ENCODE measurements at places on chromosomes 7 and 10.
A peak's percentile ranks its signal among the peaks of the same experiment; 100 is the strongest.

GRCh38 chr10:20396701-20397100 lies 500.4 kb downstream of the NEBL start:
- DNase-seq, result no peak

- DNase-seq, result no peak
These were observed 24.1 kb upstream of the PDGFA start for GRCh38 chr7:543501-544337.

GRCh38 chr7:21671859-21672258 lies 129.0 kb downstream of the DNAH11 start:
- no peak for DNase-seq

GRCh38 chr10:53664282-53665019 lies 891.9 kb upstream of the MBL2 start:
- no peak for DNase-seq

DNA sequence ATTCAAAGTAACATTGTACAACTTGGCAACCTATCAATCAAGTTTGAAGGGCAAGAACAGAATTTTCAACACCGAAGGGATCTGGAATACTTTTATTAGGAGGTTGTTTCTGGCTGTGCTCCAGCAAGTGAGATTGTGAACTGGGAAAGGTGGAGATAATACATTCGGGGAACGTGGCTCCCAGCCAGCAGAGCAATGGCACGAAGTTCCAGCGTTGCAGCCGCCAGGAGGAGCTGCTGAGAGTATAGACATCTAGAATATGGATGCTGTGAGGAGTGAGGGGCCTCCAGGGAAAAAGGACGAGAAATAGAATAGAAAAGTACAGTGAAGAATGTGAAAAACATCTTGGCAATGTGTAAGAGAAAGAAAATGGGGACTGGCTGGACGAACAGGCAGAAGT lies 69.5 kb downstream of the TCERG1L start:
- DNase-seq, result no peak

- peak; percentile 96 for DNase-seq
These were observed 379.7 kb upstream of the ZMIZ1 start for GRCh38 chr10:78688901-78689583.

DNA sequence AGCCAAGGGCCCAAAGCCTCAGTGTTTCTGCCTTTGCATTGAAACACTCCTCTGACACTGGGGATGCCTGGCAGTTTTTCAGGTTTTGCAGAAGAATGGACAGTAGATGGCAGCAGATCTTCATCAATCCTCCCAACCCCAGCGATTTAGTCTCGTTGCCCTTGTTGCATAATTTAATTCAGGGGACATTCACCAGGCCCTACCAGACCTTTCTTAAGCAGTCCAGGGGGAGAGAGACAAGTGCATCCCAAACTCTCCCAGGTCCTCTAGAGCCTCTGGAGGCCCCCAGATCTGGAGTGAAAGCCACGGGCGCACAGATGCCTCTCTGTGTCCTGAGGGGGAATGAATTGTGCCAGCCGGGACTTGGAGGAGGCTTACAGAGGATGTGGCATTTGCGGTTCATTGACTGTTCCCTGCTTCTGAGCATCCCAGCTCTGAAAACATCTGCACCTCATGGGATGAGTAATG lies 29.6 kb downstream of the MINDY4 start:
- DNase-seq, result peak; percentile 22

- DNase-seq, result no peak
These were observed 71.6 kb upstream of the CAMK2B start for GRCh38 chr7:44396931-44397545.

DNA sequence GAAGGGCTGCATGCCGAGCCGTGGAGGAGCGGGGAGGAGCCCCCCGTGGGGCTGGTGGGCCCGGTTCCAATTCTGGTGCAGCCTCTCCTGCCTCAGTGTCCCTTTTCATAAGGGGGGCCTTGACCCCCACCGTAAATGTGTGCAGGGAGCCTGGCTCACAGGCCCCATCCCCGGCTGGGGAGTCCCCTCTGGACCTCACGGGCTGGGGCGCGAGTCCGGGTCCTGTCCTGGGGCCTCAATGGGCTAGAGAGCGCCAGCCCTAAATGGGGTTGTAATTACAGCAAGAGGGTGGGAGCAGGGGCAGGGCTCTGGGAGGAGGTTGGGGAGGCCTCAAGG lies 203.0 kb downstream of the ELFN1 start:
- DNase-seq, result no peak

DNA sequence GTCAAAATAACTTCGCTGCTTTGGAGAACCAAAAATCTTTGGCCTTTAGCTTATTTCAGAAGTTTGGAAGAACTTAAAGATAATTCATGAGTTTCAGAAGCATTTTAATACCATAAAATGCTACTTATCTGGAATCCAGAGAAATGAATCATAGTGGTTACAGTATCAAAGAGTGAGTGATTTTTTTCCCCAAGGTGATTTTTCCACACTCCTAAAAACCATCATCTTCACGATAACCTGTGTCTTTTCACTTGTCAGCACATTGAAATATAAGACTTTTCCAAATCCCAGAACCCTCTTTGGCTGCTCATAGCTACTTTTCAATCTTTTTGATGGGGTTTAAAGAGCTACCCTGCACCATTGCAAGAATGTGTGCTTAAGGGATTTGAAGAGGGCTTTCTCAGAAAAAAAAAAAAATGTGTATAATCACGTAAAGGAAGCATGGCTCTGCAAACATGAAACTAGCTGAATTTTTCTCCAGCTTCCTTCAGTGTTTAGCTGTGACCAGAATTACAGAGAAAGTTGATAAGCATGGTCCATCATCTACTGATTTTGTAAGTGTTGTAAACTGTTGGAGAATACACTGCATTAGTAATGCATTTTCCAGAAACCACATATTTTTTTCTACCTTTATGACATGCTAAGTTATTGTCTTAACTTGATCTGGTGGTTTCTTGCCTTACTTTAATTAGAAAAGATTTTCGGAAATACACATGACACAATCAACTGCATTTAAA lies 134.9 kb downstream of the BICC1 start:
- DNase-seq, result no peak

GRCh38 chr10:17430647-17431355 lies 23.6 kb downstream of the ST8SIA6 start:
- peak; percentile 46 for DNase-seq

DNA sequence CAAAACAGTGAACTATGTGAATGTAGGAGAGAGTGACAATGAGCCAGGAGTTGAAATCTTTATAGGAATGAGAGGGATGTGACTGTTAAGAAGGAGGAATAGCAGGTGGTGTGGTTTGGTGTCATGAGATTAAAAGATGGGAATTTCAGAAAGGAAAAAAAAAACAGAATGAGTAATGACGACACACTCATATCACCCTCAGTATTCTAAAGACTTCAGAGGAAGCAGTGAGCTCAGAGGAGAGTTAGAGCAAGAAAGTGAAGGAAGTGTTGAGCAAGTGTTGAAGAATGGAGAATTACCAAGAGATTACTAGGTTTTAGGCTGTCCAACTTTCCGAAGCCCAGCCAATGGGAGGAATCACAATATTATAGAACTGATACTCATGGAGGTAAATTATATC lies 220.5 kb upstream of the HGF start:
- no peak for DNase-seq

- no peak for DNase-seq
These were observed 168.8 kb upstream of the PPP2R2D start for GRCh38 chr10:131731780-131732630.

GRCh38 chr10:128566361-128566968 lies 440.2 kb upstream of the MKI67 start:
- no peak for DNase-seq

DNA sequence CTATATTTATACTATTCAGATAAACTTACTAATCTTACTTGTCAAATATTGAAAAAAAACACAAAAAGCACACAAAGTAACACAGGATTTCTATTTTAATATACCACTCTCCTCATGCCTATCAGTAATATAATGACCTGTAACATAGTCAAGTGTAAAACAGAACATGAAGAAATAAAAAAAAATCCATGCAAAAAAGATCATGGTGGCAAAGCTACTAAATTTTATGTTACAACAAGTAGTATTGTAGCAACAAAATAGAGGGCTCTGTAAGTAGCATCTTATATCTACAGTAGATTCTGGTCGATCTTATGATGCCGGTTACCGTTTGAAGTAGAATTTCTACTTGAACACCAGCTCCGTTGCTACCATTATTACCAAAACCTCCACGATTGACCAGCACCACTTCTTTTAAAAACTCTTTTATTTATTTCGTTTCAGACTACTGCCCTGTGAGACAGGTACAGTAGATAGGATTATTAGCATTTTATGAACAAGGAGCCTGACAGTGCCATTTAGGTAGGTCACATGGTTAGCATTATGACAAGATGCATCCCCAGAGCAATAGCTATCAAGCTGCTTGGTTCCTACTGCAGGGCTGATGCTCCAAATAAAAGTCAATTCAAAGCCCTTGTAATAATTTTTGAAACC lies 2.1 kb downstream of the CPED1 start:
- DNase-seq, result no peak

- no peak for DNase-seq
These were observed 3.8 kb downstream of the DEPP1 start for GRCh38 chr10:44974628-44975430.

- DNase-seq, result no peak
These were observed 3.8 kb upstream of the GTF2IRD1 start for GRCh38 chr7:74449809-74450397.

- DNase-seq, result no peak
These were observed 345.8 kb downstream of the KCNMA1 start for GRCh38 chr10:77291596-77292505.

DNA sequence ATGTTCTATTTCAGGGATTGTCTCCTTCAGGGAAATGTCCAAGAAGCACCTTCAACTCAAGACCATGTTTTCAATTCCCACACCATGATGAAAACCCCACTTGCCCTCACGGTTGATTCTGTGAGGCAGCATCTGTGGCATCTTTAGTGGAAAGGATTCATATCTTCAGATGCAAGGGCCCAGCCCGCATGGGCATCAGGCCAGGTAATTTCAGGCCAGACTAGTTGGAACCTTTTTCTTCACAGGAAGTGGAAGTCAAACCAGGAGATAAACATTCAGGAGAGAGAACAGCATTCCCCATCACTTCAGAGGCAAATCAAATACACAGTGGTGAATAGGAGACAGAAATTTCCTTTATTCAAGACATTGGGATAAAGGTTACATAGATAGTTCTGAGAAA lies 88.8 kb downstream of the JCAD start:
- no peak for DNase-seq

- DNase-seq, result no peak
These were observed 51.3 kb downstream of the AOC1 start for GRCh38 chr7:150903606-150904005.

- DNase-seq, result no peak
These were observed 600.5 kb downstream of the MAGI2 start for GRCh38 chr7:78852951-78853350.

- no peak for DNase-seq
These were observed 137.9 kb downstream of the ELFN1 start for GRCh38 chr7:1807821-1808600.

DNA sequence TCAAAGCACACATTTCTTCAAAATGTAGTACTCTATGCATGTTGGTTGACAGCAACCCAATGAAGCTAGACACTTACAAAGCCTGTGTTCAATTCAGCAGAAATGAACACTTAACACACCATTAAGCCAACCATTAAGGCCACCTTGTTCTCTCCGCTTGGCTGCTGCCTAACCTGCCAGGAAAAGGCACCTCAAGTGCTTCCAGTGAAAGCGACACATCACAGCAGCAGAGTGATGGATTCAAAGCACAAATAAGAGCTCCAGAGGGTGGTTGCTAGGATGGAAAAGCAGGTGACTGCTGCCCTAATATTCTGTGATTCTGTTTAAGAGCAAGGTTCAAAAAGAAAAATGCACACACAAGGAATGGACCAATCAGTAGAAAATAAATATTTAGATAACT lies 81.5 kb upstream of the GNAI1 start:
- no peak for DNase-seq

GRCh38 chr7:131555552-131556052 lies 826 bp downstream of the PODXL start:
- no peak for DNase-seq

DNA sequence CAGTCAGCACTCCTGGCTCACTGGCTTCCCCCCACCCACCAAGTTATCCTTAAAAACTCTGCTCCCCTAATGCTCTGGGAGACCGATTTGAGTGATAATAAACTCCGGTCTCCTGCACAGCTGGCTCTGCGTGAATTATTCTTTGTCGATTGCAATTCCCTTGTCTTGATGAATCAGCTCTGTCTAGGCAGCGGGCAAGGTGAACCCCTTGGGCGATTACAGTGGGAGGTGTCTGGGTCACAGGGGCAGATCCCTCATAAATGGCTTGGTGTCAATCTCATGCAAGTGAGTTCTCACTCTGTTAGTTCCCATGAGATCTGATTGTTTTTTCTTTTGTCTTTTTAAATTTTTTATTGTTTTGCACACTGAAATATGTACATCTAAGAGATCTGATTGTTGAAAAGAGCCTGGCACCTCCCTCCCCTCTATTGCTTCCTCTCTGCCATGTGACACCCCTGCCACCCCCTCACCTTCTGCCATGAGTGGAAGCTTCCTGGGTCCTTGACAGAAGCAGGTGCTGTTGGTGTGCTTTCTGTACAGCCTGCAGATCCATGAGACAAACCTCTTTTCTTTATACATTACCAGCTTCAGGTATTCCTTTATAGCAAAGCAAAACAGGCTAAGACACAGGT lies 20.5 kb downstream of the OTUD1 start:
- no peak for DNase-seq

DNA sequence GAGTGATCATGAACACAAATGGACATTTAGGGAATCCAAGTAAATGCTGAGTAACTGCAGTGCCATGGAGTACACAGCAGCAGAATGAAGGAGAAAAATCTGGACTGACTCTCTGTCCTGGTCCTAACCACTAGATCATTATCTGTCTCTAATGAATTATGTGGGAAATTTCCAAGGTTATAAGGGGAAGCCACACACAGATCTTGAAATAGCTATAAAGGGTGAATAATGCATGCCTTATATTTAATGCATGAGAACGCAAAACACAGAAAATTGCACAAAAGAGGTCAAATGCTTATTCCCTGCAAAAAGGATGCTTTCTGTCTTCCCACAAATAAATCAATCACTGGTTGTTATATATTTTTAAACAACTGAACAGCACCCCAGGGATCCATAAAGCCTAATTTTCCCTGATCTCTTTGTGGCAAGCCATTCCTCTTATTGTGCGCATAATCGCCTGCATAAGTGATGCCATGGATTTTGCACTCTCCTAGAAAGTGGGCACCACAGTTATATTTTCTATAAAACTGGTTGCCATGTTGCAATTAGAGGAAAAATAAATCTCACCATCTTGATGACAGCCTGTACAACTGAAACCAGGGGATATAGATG lies 201.8 kb downstream of the XPNPEP1 start:
- no peak for DNase-seq

Data from NCI-H526 treated with DMSO at 0.1 percent for 48 hours (cell line).